ENCODE measurements at places on chromosomes 5 and 9.

GRCh38 chr9:32665101-32665500 is 29.6 kb upstream of the TAF1L start:
- no peak for DNase-seq

- DNase-seq = no peak
Observed at GRCh38 chr9:109735801-109736200, 44.2 kb upstream of the PALM2AKAP2 start.

- DNase-seq = no peak
Observed at GRCh38 chr9:97561501-97561900, 60.0 kb downstream of the TMOD1 start.

GRCh38 chr5:67985686-67986387 is 229.7 kb upstream of the PIK3R1 start:
- DNase-seq = no peak

DNA sequence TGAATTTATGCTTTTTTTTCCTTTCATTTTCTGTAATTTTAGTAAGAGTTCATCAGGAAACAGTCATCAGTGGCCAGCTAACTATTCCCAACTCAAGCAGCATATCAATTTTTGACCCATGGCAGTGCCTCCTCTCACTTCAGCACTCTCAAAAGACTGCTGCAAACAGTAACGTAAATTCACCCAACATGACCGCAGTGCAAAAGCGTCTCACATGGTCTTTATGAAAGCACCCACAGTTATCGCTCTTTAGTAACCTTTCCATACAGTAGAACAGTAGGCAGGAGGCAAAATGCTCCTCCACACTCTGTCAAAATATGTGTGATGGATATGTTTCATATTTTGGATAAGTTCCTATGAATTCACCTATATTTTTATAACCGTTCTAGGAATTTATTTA is 48.6 kb downstream of the PARP8 start:
- DNase-seq = no peak
